Posterior cingulate gyrus (tissue), 11 donors: ENCODE measurements at places on chromosomes 12 and 14.

DNA sequence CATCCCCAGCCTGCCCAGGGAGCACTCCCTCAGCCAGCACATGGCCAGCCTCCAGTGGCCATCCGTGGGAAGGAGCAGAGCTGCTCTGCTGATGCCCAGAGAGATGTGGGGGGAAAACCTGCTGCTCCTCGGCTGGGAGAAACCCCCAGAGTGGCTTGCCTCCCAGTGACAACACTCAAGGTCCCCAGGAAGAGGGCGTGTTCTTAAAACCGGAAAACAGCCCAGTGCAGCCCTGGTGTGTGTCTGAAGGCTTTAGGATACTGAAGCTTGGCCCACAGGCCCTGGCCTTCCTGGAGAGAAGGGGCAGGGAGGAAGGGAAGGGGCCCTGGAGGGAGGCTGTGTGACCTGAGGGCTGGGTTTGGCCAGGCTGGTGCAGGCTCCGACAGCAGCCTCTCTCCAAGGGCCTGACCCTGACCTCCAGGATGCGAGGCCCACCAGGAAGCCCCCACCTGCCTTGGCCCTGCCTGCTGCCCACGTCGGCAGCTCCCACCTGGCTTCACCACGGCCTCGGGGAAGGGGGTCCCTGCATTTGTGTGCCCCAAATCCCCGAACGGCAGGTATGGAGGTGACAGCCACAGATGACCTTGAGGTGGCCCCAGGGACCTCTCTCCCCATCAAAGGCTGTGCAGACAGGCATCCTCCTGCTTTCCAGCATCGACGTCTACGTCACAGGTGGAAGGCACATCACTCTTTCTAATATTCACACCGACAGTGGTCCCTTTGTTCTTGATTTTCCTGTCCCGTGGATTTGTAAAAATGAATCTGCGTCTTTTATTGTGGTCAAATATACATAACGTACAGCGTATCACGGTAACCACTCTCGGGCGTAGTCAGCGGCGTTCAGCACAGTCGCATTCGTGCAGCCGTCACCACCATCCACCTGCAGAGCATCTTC is 190.0 kb upstream of the C14orf180 start:
- peak; percentile 59 for DNase-seq

DNA sequence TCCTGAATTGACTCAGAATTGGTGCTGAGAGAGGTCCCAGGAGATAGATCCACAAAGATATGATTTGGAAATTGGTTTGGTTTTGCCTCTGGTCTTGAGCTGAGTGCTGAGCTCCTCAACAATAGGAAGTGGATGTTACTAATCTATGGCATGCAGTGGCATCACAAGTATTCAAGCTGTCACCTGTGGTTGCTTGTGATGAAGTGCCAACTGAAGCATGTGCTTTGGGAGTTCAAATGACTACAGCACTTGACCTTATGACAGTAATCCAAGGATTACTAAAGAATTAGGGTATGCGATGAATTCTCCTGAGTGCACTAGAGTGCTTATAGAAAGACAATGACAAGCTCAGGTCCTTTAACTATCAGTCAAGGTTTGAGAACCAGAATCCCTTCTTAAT is 406.2 kb downstream of the NOVA1 start:
- no peak for DNase-seq

GRCh38 chr14:72524295-72524629 is 369.6 kb downstream of the DPF3 start:
- DNase-seq = no peak

GRCh38 chr14:75222208-75222701 is 45.8 kb upstream of the TMED10 start:
- no peak for DNase-seq

GRCh38 chr12:58470266-58471010 is 449.9 kb downstream of the LRIG3 start:
- no peak for DNase-seq

DNA sequence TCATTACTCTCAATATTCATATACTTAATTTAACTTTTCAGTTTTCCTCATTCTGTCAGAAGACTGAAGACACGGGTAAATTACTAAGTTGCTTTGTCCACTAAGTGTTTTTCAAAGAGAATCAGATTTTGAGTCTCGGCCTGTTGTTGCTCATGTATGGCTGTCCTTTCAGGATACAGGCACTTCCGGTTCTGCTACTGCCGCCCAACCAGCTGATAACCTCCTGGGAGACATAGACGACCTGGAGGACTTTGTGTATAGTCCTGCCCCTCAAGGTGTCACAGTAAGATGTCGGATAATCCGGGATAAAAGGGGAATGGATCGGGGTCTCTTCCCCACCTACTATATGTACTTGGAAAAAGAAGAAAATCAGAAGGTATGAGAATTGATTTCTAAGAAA is 28.3 kb upstream of the TEAD4 start:
- DNase-seq = no peak

DNA sequence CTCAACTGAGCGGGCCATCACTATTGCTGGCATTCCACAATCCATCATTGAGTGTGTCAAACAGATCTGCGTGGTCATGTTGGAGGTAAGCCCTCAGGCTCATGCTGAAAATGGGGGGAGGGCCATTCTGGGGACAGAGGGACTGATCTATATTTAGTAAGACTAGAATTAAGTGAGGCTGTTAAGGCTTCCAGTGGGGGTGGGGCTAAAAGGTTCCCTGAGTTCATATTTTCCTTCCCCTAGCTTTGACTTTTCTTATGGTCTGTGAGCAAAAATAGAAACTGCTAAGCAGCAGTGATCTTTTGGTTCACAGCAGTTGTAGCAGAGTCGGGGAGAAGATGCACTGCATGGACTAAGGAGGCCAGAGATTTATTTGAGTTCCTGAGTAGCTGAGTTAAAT is 9.2 kb downstream of the PCBP2 start:
- DNase-seq = no peak

DNA sequence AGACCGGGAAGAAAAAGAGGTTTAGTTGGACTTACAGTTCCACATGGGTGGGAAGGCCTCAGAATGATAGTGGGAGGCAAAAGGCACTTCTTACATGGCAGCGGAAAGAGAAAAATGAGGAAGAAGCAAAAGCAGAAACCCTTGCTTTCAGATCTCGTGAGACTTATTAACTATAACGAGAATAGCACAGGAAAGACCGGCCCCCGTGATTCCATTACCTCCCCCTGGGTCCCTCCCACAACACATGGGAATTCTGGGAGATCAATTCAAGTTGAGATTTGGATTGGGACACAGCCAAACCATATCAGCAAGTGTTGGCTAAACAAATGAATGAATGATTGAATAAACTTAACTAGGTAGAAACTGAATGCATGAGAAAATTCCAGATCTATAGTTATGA is 85.3 kb upstream of the PARP11 start:
- no peak for DNase-seq

DNA sequence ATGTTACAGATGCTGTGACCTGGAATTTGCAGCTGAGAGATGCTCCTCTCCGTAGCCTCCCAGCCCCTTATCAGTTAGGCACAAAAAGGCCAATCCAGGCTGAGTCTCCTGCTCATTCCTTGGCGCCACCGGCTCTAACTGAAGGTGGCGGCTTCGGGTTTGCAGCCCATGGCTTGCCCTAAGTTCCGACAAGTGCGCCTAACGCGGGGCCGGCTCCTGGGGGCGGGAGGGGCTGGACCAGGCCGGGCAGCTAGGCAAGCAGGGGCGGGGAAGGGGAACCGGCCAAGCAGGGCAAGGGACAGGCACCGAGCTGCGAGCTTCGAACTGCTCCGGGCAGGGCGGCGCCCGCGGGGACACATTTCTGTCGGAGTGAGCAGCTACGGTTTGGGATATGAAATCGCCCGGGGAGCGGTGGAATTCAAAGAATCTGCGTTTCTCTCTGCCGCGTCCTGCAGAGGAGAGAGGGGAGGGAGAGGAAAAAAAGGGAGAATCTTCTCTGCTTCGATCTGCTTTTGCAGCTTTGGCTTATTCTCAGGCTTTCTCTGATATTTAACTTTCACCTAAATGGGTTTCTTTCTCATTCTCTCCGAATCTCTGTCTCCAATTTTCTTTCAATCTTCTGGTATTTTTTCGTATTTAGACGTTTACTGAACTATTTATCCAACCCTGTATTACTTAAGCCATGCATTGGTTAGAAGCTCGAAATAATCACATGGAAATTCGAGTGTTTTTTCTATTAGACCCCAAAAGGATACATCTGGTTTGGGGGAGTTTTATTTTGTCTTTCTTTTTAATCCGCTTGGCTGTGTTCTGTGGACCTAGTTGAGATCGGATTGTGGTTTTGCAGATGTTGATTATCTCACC is 1.6 kb upstream of the HOXC12 start:
- DNase-seq = no peak

GRCh38 chr12:2653461-2653965 is 141.3 kb upstream of the FKBP4 start:
- no peak for DNase-seq

DNA sequence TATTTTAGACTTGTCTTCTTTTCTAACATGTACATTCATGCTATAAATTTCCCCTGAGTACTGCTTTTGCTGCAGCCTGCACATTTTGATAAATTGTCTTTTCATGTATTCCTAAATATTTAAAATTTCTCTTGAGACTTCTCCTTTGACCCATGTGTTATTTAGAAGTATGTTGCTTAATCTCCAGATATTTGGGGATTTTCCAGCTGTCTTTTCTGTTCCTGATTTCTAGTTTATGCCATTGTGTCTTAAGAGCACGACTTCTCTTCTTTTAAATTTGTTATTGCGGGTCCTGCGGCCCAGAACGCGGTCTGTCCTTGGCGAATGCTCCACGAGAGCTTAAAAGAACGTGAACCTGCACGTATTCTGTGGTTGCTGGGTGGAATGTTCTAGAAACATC is 136.4 kb downstream of the KIF26A start:
- no peak for DNase-seq

DNA sequence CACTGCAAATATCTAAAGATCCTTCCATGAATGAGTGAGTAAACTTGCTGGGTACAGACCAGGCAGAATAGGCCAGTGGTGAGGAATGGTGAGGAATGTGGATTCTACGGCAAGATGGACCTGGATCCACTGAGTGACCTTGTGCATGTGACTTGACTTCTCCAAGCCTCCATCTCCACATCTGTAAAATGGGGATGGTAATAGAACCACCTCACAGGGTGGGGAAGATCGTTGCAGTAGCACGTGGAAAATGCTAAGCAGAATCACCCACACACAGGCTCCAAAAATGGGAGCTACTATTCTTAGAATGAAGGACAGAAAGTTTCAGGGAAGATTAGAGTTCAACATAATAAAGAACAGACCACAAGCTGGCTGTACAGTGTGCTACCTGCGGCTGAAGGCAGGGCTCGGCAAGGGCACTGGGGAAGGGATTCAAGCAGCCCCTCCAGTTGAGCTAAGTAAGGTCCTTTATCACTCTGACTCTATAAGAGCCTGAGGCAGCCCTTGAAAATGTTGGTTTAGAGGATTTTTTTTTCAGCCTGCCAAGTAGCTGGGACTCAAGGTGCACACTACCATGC is 47.5 kb downstream of the ACTN1 start:
- no peak for DNase-seq

- DNase-seq = no peak
Observed at GRCh38 chr12:78666584-78666983, 198.0 kb upstream of the SYT1 start.

DNA sequence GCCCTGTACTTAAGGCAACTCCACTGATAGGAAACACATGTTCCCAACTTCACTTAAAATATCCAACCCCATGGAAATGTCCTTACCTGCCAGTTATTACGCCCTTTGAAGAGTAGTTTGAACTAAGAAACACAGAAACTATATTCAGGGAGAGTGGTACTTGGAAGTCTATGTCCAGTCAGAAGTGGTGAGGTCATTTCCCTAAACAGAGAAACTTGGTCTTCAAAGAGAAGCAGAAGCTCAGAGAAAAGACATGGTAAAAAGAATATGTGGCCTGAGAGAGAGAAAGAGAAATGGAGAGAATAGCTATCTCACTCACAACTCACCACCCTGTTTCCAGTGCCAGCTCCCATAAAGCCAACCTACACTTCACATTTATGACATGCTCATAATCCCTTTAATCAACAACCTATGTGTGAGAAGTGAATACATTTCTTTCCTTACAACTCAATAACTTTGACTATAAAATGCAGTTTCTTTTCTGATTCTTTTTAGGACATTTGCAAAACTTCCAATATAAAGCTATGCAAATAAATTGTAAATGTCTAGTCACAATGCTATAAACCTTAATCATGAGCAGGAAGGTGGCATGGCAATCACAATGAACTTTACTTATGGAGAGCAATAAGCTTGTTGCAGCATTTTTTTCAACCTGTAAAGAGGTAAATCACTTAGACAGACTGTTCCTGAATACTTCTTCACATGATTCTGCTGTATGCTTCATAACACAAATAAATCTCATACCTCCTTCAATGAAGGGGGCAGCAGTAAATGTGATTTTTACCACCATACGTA is 67.1 kb downstream of the CPNE8 start:
- no peak for DNase-seq
